ENCODE measurements at places on chromosomes 1 and 21. TPM values are rescaled to one million over a fixed set of nuclear protein-coding genes. Genes with fewer than 3 reads are reported as not detected.

The KCNK1 gene
- 6.8 TPM for total RNA-seq

The GNG4 gene
- total RNA-seq, result 1.8 TPM

The TAS1R1 gene
- not detected for total RNA-seq

The CD48 gene
- 204 TPM for total RNA-seq

The SPRR2F gene
- total RNA-seq, result not detected
